ENCODE measurements at places on chromosomes 1 and 21. TPM values are rescaled to one million over a fixed set of nuclear protein-coding genes. Genes with fewer than 3 reads are reported as not detected.

The LCE6A gene
- not detected for total RNA-seq

DNA sequence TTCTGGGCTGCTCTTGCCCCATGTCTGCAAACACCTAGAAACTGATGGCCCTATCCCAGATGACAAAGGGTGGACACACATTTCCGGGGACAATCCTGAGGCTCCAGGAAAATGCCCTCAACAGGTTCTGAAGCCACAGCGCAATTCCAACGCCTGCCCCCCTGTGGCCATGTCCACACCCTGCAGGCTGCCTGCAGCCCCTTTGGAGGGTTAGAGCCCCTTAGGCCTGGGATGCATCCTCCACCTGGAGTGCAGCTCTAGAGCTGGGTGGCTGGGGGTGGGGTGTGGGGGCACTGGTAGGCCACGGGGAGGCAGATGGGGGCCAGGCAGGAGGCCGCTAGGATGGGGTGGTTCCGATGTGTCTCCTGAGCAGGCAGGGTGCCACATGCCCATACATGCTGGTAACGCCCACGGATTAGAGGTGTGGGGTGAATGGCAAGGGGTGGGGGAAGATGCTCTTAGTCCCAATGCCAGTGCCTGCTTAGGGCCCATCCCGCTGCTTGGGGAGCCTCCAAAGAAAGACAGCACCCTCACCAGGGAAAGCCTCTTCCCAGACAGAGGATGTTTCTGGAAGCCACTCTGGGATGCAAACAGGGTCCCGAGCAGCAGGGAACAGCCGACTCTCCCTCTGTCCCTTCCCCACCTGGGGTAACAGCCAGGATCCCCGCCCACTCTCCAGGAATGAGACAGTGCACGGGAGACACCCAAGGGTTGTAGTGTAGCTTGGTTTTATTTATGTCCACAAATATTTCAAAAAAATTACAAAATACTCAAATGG, 34.0 kb downstream of the SLC45A1 start:
- H3K36me3 ChIP-seq = peaks cover 10% of the 10 kb centered on the region
- H3K4me1 ChIP-seq = peaks cover 6% of the 10 kb centered on the region
- H3K4me3 ChIP-seq = no peak overlapping the region
- H3K27me3 ChIP-seq = no peaks in the 10 kb centered on the region

GRCh38 chr1:31774495-31774894, 10.4 kb upstream of the ADGRB2 start:
- peaks cover 29% of the 10 kb centered on the region for H3K27me3 ChIP-seq
- H3K4me1 ChIP-seq = peaks cover 21% of the 10 kb centered on the region
- no peak for DNase-seq
- no peak overlapping the region for H3K27ac ChIP-seq

DNA sequence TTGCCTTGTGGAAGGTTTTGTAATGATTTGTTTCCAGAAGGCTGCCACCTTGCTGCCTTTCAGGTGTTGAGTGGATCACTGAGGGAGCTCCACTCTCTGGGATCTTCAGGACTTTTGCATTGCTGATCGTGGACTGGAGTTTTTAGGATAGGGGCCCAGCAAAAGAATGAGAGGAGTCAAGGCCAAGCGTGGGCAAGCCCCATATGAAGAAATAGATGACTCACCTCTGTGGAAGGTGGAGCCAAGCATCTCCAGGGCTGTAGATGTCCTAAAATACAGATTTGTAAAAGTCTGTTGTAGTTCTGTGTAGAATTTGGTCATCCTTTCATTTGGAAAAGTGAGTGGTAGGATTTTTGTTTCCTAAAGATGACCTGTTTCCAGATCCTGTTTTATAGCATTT, 67.0 kb downstream of the ST3GAL3 start:
- no peak overlapping the region for H3K27ac ChIP-seq
- no peak overlapping the region for H3K4me3 ChIP-seq
- no peak for DNase-seq
- H3K36me3 ChIP-seq = peaks cover 5% of the 10 kb centered on the region
- H3K4me1 ChIP-seq = no peaks in the 10 kb centered on the region
- no peaks in the 10 kb centered on the region for H3K27me3 ChIP-seq

DNA sequence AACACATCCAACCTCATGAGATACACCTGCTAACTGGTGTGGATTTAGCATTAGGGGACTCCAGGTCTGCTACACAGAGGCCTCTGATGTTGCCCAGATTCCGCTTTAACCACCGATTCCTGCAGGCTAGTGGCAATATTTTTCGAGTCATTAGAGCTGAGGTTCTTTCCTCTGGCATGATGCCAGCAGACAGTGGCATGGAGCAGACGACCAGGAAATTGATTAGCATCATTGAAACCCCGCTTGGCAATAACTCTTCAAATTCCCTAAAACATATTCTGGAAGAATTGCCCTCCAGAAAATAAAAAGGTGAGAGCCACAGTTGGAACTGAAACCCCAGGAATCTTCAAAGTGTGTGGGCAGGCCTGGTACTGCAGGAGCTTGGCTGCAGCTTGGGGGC, 28.4 kb upstream of the ETV3 start:
- DNase-seq = no peak
- H3K4me1 ChIP-seq = no peaks in the 10 kb centered on the region
- H3K27ac ChIP-seq = no peak overlapping the region
- H3K4me3 ChIP-seq = no peak overlapping the region
- H3K27me3 ChIP-seq = peaks cover 3% of the 10 kb centered on the region

- no peak overlapping the region for H3K27ac ChIP-seq
- DNase-seq = peak; percentile 33
- peaks cover 8% of the 10 kb centered on the region for H3K4me1 ChIP-seq
- no peaks in the 10 kb centered on the region for H3K36me3 ChIP-seq
- H3K4me3 ChIP-seq = no peak overlapping the region
Measured at GRCh38 chr21:36859744-36860501, 106.5 kb downstream of the HLCS start.

- no peaks in the 10 kb centered on the region for H3K4me1 ChIP-seq
- no peaks in the 10 kb centered on the region for H3K36me3 ChIP-seq
- no peak overlapping the region for H3K4me3 ChIP-seq
Measured at GRCh38 chr1:67855961-67856360, 22.7 kb upstream of the GNG12 start.

The LENEP gene
- total RNA-seq = not detected

Measured in natural killer cell (primary cell).